Central memory CD8-positive, alpha-beta T cell (primary cell): ENCODE measurements at places on chromosomes 3 and 15.

DNA sequence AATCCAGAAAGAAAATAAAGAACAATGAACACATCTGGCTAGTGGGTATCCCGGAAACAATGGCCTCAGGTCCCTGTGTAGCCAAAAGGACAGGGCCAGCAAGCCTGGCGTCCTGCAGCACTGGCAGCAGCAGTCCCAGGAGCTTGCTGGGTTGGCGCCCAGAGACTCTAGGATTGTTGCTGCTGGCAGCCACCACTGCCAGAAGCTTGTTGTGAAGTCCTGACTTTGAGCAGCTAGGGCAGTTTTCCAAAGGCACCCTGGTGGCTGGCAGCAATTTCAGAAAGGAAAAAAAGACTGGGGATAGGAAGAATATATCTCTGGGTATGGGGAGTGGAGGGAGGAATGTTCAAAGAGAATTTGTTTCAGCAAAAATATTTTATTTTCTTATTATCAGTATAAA lies 11.3 kb downstream of the SHQ1 start:
- DNase-seq = no peak

DNA sequence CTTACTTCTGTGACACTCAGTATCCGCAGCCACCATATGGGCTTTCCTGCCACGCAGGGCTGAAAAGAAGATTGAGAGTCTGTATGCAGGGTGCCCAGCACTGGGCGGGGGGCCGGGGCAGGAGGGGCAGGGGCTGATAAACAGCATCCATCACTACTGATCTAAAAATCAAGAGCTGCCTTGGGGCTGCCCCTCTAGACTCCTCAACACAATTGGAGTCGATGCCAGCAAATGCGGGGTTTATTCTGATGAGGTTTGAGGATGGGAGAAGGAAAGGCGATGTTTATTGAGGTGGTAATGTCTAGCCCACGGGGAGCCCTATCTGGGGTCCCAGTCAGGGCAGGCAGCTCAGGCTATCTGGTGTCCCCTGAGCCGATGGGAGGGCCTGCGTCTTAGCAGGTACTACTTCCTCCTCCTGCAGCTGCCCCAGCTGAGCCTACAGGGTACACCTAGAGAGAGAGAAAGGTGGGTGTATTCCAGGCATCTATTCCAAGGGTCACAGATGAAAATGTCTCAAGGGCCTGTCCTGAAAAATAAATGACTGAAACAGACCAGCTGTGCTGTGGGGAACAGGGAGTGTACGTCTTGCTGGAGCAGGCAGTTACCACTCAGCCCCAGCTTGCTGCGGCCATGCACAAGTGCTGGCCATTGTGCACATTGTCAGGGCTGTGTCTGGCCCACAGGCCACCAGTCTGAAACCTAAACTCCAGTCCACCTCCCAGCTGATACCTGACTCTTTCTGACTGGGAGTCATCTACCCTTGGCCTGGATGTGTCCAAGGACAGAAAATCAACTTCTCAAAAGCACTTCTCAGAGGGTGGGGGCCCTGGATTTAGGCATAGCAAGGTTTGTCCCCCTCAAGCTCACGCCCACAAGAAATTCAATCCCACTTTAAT lies 19.5 kb downstream of the ISG20 start:
- no peak for DNase-seq

- no peak for DNase-seq
These were observed 38.8 kb downstream of the ADAM10 start for GRCh38 chr15:58710701-58711100.

DNA sequence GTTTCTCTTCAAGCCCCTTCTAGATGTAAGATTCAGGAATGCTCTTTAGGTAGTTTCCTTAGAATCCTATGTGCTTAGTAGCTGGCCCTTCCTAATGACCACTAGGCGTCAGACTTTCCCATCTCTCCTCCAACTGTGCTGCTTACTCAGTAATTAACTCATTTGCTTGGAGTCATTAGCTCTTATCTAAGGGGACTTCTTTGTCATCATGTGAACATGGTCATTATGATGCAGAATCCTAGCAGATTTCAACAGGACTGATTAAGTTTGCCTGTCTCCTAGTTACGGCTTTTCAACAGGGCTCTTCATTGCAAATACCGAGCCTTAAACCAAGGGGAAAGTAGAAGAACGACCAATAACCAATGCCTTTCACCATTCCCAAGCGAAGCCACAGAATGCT lies 46.4 kb downstream of the GJD2 start:
- DNase-seq = no peak

GRCh38 chr3:61565569-61565968 lies 4.2 kb downstream of the PTPRG start:
- no peak for DNase-seq

- no peak for DNase-seq
These were observed 72.7 kb downstream of the FBLN2 start for GRCh38 chr3:13621381-13622221.

GRCh38 chr3:141776885-141777284 lies 13.7 kb downstream of the GRK7 start:
- DNase-seq = no peak

GRCh38 chr15:40859206-40859851 lies 14.7 kb downstream of the RHOV start:
- DNase-seq = peak; percentile 83

DNA sequence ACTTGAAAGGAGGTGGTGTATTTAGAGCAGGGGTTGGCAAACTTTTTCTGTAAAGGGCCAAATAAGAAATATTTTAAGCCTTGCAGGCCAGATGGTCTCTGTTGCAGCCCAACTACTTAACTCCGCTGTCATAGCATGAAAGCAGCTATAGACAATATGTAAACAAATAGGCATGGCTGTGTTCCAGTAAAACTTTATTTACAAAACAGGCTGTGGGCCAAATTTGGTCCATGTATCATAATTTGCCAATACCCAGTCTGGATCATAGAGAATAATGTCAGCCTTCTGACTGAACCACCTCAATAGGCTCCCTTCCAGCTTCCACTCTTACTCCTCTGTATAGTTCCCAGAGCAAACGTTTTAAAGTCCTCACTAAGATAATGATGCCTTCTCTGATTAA lies 638.8 kb upstream of the CFAP20DC start:
- DNase-seq = no peak

DNA sequence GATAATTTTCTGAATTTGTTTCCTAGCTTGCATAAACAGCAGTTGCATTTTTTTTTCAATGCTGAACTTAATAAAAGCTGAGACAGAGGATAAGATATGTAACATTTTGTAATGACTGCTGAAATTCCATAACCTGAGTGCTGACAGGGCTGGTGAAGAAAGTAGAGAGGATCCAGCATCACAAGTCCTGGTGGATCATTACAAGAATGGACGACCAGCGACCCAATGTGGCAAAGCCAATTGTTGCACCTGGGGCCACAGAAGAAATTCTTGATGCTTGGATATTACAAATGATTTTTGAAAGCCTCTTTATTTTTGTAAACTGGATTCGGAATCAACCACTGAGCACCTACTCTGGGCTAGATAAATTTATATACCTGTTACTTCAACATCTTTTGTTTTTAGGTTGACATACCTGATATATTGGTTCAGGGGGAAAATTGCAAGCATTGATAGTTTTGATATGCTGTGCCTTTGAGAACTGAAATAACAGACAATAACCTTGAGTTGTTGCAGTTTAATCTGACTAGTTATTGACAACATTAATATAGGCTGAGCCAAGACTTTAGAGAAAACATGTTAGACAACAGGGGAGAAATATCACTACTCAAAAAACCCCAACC lies 3.9 kb upstream of the ACTL6A start:
- no peak for DNase-seq

- no peak for DNase-seq
These were observed 945.1 kb downstream of the OTOL1 start for GRCh38 chr3:162441716-162442115.

DNA sequence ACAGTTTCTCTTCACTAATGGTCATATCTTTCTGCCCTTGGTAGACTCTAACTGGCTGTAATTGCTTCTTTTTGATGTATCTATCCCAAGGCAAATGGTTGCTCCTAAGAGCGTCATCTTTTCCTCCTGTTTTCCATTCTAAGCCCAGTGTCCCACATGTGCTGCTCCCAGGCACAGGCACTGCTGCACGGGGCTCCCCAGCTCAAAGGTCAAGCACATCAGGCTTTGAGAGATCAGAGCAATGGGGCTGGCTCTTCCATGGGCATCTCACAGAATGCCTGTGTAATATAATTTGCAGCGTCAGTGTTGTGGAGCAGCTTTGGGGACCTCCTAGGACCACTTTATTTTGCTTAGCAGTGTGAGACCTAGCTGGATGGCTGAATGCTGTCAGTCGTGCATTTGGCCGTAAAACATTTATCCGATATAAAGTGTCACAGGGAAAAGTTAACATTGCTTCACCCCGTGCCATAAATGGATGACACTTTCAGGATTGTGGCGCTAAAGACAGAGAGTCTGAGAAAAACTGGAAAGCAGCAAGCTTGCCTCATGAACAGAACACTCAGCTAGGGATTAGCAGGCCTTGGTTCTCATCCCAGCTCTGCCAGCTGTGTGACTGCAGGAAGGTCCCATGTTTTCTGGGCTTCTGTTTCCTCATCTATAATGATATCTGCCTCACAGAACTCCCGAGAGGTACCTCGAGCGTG lies 277.5 kb upstream of the TBL1XR1 start:
- no peak for DNase-seq

- DNase-seq = no peak
These were observed 158.6 kb downstream of the RAP2B start for GRCh38 chr3:153320585-153321128.

DNA sequence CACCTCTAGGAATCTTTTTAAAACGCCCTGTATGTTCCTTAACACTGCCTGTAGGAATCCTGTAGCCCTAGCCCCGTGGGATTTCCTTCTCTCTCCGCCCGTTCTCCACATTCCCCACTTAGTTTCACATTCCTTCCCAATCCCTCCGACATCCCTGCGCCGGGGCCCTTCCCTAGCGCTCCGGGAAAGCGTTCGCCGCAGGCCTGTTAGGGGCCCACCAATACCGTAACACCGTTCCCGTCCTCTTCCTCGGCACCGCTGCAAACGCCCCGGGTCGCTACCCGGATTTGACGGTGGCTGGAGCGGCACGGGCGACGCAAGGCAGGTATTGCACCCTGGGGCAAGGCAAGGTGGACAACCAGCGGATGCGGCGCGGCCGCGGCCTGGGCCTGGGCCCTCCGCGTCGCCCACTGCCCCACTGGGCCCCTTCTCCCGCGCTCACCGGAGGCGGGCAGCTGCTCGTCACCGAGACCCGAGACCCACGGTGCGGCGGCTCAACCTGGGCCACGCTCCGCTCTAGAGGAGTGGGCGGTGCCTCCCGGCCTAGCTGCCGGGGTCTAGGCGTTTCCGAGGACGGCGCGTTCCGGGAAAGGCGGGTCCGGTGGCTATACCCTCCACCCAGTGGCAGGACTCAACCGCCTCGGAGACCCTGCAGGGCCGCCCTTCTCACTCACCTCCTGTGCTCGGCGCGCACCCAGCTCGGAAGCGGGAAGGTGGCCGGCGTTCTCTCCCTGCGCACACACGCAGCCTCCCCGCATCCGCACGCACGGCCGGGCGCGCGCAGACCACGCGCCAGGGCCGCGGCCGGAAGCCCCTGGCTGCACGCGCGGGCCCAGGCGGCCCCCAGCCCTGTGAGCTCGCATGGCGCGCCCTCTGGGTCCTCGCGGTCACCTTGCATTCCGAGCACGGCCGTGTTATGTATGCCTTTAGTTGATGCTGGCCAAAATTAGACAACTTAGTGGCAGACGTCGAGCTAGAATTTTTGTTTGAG lies at the start of gene B3GALNT1:
B3GALNT1 (minus strand) TSS at position 789 of the 991 bp plus-strand sequence. CDS start 18,595 bp downstream, outside the sequence.
- DNase-seq = no peak

GRCh38 chr3:80405618-80406017 lies 637.8 kb upstream of the ROBO1 start:
- no peak for DNase-seq

DNA sequence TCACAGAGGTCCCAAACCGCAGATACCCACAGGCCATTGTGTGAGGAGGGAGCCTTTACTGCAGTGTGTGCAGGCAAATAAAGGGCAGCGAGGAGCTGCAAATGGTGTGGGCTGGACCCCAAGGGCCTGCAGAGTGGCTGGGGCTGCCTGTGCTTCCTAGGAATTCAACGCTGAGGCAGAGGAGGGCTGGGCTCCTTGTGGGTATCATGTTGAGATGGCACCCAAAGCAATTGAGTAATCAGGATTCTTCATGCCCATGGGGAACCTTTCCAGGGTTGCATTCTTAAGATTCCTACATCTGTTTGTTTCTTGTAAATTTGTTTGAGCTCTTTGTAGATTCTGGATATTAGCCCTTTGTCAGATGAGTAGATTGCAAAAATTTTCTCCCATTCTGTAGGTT lies 85.4 kb upstream of the LIPC start:
- DNase-seq = no peak

DNA sequence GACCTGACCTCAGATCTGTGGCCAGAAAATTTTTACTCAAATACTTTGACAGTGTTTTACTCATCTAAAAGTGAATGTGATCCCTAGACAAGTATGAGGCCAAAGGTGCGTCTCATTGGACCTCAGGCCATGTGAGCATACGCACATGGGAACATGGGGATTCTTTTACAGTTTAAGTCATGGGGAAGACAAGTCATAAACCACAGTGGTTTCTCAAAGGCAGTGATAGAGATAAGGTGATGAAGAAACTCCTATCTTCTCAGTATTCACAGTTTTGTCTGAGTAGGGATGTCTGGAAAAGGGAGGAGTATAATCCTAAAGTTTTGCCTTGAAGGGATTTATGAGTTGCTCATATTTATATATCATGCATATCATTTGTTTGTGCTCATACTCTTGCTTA lies 173.8 kb downstream of the FNDC3B start:
- no peak for DNase-seq

DNA sequence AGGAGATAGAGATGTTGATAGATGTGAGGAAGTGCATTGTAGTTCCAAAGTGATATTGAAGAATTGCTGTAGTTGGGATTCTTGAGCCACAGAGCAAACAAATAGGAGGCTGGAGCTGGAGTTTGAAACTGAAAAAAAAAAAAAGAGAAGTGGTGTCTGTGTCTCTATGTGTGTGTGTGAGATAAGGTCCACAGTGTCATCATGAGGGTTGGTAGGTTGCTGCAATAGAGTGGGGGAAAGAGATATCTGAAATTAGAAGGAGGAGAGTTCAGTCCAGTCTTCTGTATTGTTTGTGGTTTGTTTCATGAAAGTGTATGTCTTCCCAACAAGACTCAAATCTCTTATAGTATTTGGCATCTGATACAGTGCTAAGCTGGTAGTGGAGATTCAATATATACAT lies 37.3 kb upstream of the CACNA1D start:
- DNase-seq = no peak
